ENCODE measurements at places on chromosomes 1 and 21.

- DNase-seq: peak; percentile 96
These were observed 16.6 kb upstream of the PTP4A2 start for GRCh38 chr1:31954607-31955283.

- DNase-seq: no peak
These were observed 112.3 kb upstream of the ZRANB2 start for GRCh38 chr1:71193153-71193552.

DNA sequence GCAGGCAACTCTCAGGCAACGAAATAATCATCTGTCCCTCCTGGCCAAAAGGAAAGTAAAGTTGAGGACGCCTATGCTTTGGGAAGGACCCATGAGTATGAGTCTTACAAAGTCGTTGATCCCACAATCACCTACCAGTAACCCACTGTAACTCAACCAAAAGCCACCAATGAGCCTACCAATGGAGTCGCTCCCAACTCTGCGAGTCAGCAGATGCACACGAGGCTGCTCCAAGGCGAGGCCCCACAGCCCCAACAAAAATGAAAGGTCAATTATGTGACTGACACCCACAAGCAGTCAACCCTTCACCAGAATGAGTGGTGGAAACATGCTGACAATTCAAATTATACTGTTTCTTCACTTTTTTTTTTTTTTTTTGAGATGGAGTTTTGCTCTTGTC is 12.0 kb downstream of the SETD4 start:
- DNase-seq: no peak

GRCh38 chr1:243316366-243316989 is 60.6 kb downstream of the SDCCAG8 start:
- DNase-seq: no peak

All from AG09309 (cell line).